ENCODE measurements at places on chromosomes 12 and 14.

DNA sequence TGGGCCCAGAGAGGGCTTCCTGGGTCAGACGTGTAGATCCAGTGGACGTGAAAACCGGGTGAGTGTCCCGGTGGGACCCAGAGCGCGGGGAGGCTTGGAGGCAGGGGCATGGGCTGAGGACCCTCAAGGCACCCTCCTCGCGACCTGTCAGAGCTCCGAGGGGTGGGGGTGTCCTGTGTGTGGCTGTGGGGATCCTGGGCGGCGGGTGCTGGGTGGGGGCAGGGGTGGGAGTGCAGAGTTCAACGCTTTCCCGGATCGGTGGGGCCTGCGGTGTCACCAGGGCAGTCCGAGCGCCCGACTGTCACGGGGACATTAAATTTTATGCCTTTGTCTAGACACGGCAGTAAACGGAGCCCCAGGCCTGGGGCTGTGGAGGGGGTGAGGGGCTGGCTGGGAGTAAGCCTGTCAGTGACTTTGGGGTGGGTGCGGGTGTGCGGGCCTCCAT, 1.0 kb downstream of the TMEM121 start:
- ATAC-seq, result no peak

DNA sequence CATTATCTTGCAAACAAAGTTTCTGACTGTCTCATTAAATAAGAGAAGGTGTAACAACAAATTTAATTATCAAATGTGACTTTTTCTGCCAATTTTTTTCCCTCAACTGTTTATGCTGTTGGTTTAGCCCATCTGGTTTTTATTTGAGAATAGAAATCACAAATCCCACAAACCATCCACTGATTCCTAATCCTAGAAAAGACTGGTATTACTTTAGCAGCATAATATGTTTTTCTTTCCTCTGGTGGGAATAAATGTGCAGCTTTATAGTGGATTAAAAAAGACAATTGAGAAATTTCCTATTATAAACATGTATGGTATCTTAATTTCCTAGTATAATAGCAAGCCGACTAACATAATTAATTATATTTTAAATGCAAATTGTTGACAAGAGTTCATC, 257.9 kb upstream of the FOXN3 start:
- no peak for ATAC-seq

DNA sequence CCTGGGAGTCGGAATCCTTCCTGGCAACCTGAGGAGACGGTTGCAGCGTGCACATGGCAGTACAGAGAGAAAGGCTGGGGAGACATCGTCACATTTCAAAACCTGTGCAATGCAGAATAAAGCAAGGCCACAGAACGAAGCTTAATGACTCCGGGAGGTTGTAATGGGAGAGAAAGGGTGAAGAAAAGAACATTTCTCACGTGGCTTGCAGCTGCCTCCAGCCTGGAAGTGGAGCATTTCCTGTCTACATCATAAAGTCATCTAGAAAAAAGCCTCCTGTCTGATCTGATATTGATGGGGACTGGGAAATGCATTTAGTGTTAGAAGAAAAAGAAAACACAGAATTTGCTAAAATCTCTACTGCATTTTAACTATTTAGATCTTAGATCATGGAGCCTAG, 209.3 kb downstream of the TMEM132C start:
- no peak for ATAC-seq

- ATAC-seq, result no peak
These were observed 494.2 kb downstream of the SOX5 start for GRCh38 chr12:23455283-23455682.

- no peak for ATAC-seq
These were observed 3.3 kb upstream of the CRIP2 start for GRCh38 chr14:105471297-105471821.

- ATAC-seq, result no peak
These were observed 54.5 kb upstream of the ALG10 start for GRCh38 chr12:33967760-33968159.

GRCh38 chr12:3436461-3437065, 54.4 kb upstream of the PRMT8 start:
- no peak for ATAC-seq

GRCh38 chr14:96638041-96638855, 136.1 kb downstream of the PAPOLA start:
- ATAC-seq, result no peak

DNA sequence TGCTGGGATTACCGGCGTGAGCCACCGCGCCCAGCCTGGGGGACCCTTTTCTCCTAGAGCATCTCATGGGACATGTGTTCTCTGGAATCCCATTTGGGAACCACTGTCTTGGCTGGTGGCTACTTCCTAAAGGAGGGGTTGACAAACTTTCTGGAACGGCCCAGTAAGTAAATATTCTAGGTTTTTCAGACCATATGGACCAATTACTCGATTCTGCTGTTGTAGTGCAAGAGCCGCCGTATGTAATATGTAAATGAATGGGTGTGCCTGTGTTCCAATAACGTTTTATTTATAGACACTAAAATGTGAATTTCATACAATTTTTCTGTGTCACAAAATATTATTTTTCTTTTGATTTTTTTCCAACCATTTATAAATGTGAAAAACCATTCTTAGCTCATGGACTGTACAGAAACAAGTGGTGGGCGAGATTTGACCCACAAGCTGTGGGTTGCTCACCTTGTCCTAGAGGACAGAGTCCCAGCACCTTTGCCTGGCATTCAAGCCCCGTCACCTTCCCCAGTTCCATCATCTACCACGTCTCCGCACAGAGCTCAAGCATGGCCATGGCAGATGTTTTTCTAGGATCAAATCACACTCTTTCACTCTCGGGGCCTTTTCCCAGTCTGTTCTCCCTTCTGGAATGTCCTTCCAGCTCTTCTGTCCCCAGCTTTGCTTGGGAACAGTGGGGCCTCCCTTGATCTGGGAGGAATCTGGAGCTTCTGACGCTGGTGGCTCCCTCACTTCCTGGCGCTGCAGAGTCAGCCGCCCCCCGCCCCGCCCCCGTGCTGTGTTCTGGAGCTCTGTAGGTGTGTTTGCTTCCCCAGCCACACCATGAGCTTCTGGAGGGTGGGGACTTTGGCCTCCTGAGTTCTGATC, 17.9 kb upstream of the RCOR1 start:
- no peak for ATAC-seq

DNA sequence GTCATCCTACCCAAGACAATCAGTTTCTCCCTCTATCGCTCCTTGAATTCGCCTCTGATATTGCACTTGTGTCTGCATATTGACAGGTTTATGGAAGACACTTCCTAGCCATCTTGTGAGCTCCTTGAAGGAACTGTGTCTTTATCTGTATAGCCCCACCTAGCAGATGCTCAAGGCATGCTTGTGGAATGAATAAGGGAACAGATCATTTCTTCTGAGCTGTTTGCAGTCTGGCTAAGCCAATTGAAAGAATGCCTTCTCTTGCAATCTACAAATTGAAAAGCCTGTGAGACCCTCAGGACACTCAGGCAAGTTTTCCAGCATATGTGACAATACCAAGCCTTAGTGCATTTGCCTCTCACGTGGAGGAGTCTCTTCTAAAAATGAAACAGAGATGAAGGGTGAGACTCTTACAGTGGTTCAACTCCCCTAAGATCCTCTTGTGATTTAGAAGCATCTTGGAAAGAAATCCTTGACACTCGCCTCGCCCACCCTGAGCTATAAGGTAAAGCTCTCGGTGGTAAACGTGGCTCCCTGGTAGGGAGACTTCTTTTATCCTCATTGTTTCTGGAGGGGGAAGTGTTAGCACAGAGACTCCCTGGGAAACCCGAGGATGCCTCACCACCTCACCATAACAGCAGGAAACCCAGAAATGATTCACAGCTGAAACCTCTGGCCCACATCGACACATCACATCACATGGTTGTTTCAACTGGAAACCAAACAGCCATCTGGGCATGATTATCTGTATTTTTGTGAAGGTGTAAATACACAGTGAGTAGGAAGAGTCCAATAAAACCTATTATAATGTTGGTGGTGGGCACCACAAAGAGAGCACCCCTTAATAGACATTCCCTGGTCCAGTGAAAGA, 112.3 kb upstream of the BCL2L14 start:
- ATAC-seq, result no peak

- ATAC-seq, result no peak
These were observed 1.4 kb downstream of the MAP3K9 start for GRCh38 chr14:70807898-70808415.

- ATAC-seq, result no peak
These were observed 46.3 kb upstream of the TSPAN9 start for GRCh38 chr12:3030821-3031429.

- no peak for ATAC-seq
These were observed 12.3 kb downstream of the KCTD10 start for GRCh38 chr12:109464642-109465351.

- no peak for ATAC-seq
These were observed 283.3 kb upstream of the PWP1 start for GRCh38 chr12:107402041-107403022.
